GM23338 (cell line): ENCODE measurements at places on chromosomes 2 and 18.
A peak's percentile ranks its signal among the peaks of the same experiment; 100 is the strongest.

DNA sequence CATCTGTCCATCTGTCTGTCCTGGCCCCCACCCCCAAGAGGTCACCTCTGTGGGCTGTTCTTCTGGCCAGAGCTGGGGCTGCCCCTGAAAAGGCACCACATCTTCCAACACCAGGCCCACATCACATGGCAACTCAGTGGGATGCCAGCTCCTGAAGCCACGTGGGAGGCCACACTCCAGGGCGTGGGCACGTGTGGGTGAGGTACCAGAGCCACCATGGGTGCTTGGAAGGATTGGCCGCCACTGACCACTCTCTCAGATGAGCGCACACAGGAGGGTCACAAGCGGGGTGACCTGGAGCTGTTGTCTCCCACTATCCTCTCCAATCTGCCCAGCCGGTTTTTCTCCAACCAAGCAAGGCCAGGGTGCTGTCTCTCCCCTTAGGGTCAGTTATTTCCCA lies 197.9 kb downstream of the TFCP2L1 start:
- DNase-seq: no peak

- DNase-seq: peak; percentile 88
Observed at GRCh38 chr2:76953733-76954347, 568.3 kb downstream of the LRRTM4 start.

DNA sequence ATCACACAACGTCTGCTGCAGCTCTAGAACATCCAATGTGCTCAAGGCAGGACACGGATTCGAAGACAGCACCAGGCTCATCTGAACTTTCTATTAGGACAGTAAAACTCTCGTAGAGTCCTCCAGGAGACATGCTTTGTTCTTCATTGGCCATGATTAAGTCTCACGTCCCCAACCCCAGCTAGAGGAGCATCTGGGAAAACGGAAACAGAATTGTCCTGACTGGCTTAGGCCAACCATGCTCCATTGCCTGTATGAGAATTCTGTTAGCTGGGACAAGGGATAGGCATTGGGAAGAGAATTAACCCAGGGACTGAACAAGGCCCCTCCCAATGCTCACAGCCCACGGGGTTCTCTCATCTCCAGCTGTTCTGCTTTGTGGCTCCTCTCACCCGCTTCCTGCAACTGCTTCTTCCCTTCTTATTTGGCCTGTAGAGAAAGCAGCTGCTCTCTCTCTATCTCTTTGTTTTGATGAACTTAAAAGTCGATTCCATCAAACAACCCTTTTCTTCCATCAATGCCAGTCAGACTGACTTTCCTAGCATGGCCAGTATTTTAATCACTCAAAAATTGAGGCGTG lies 75.6 kb downstream of the C1QL2 start:
- no peak for DNase-seq

GRCh38 chr18:5738526-5738925 lies 156.8 kb downstream of the TMEM200C start:
- no peak for DNase-seq

- no peak for DNase-seq
Observed at GRCh38 chr2:131094463-131095281, 1.4 kb upstream of the FAM168B start.

DNA sequence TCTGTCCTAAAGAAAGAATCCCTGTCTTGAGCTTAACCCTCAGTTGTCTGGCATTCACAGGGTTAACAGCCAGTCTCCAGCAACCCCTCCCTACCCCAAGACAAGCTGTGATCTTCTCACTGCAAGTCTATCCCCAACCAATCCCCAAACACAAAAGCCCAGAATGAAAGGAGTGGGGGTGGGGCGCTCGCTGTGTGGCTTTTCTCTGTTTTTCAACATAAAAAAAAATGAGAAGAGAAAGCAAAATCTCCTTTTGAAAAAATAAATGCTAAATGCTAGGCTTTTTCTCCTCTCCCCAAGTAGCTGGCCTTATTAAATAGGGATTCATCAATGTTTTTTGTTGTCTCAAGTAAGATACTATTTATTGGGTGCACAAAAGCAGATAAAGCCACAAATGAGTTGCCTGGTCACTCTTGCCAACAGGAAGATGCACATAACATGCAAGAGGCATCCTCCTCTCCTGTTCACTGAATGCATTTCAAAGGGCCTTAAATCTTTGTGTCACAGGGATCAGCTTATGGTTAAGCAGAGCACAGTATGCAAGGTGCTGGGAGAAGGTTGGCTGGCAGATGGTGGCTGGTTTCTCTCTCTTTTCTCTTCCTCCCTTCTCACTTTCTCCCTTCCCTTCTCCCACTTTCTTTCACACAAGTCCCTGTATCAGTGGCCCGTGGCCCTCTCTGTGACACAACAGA lies 225.6 kb downstream of the CMPK2 start:
- DNase-seq: peak; percentile 93

DNA sequence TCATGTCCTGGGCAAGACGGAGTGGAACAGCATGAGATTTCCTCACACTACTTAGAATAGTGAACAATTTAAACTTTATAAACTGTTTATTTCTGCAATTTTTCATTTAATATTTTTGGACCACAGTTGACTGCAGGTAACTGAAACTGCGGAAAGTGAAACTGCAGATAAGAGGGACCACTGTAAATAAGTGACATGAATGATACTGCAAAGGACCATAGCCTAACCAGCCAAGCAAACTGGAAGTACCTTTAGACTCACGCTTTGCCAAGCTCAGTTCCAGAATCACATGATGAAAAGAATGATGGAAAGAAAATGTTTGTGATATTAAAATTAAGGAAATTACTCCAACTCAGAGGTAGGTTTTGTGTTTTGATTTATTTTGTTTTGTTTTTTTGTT lies 94.6 kb upstream of the ITGA4 start:
- DNase-seq: no peak

GRCh38 chr2:217906798-217907197 lies 96.0 kb downstream of the TNS1 start:
- no peak for DNase-seq

DNA sequence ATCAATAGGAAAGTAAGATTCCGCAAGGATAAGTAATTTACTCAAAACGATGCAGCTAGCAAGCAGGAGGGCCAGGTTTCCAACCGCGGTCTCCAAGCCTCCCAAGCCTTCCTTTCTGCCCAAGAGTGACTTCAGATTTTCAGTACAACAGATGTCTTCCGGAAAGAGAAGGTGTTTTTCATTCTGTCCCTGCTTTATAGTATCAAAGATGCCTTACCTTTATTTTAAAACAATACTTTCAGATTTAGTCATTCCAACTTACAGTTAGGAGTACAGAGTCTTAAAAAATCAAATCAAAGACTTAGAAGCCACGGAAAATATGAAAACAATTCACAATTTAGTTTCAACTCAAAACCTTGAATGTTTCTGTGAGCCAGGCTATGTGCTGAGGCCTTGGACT lies 43.6 kb downstream of the CYB5A start:
- no peak for DNase-seq

DNA sequence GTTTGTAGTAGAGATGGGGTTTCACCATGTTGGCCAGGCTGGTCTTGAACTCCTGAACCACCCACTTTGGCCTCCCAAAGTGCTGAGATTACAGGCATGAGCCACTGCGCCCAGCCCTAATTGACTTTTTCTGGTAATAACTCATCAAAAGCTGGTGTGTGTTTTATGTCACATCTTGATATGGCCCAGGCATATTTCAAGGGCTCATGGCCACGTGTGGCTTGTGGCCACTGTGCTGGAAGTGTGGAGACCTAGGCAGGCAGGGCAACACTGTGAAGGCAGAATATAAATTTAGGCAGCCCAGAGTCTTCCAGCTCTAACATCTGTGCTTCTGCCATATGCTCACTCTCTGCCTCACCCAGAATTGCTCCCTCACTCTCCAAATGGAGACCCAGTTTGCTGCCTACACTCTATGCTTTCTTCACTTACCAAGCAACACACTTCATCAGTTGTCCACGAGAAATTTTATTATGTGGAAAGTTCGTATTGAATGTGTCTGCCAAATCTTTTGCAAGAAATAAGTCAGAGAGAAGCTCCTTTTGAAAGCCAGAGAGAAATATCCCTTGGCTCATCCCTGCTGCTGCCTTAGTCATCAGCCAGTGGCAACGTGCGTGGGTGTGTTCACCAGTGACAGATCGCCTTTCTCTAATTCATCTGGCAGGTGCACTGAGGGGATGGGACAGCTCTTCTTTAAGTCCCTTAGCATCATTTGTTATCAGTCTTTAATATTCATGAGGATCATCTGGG lies 129.4 kb upstream of the CXCR4 start:
- no peak for DNase-seq

DNA sequence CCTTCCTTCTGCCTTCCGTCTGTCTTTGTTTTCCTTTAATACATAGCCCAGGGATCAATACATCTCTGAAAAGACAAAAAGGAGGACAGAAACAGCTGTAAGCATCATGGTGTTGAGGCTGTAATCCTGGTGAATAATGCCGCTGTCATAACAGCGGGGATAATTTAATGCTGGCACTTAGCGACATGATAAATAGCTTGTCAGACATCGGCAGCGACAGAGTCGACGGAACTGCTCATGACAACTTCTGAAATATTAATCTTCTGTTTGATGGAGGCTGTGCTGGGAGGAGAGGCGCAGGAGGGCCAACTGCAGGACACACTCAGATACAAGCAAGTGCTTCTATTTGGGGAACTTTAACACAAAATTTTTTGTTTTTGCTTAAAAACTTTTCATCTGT lies 602.2 kb downstream of the GALR1 start:
- no peak for DNase-seq
